ENCODE measurements at places on chromosomes 5 and 9.

GRCh38 chr9:79224672-79225433 is 346.9 kb upstream of the TLE4 start:
- no peak for DNase-seq

GRCh38 chr9:70554881-70555280 is 140.4 kb upstream of the KLF9 start:
- DNase-seq = peak; percentile 2

GRCh38 chr5:133081036-133081435 is 29.2 kb downstream of the HSPA4 start:
- no peak for DNase-seq

DNA sequence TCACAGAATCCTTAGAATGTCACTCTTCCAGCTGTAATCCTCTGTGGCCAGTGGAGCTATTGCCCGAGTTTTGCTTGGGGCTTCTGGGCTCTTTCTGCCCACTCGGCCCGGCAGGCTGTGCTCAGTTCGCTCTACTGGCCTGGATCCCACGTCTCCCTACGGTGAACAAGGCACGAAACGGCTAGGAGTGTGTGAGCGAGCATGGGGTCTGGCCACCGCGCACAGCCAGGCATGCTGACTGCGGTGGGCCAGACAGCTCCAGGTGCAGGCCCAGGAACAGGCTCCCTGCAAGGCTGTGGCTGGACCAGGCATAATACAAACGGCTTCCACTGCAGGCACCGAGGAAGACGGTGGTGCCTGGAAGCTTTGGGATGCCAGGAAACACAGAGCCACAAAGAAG is 2035.5 kb upstream of the ACO1 start:
- DNase-seq = no peak

GRCh38 chr5:158127536-158127935 is 268.6 kb upstream of the CLINT1 start:
- DNase-seq = no peak

DNA sequence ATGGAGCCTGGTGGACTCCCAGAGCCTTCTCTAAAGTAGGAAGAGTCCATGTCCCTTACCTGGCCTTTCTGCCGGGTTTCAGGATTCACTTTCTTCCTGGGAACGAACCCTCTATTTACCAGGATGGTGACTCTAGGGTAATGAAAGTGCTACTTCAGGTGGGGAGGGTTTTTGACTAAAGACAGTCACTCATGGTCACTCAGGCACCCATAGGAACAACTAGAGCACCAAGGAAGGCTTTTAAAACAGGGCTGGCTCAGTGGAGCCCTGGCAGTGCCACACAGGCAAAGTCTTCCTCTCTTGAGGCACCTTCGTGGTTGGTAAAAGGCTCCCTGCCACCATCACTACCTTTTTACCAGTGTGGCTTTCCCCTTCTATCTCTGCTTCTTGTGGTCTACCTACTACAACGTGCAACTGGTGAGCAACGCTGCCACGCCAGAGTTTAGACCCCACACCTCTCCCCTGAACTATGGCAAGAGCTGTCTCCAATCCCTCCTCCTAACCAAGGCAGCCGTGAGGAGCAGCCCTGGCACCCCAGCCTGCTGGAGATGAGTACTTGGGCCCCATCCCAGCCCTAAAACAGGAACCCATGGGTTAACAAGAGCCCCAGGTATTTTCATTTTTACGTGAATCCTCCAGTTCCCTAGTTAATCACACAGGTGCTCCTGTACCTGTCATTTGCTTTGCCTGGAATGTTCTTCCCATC is 3.5 kb downstream of the SURF1 start:
- DNase-seq = peak; percentile 40

DNA sequence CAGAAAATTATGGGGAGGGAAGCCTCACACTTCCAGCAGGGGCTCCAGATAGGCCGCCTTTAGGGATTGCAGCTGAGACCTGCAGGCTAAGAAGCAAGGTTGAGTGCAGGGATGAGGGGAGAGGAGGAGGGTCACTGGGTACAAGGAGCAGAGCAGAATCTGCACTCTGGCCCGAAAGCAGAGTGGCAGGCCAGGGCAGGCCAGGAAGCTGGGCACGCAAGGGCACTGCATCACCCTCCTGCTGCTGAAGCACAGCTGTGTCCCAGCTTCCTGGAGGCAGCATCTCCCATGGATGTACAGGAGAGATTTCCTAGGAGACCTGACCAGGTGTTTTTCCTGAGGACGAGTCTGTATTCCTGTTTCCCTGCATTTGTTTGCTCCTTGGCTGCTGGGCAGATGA is 92.1 kb downstream of the SYK start:
- DNase-seq = no peak

DNA sequence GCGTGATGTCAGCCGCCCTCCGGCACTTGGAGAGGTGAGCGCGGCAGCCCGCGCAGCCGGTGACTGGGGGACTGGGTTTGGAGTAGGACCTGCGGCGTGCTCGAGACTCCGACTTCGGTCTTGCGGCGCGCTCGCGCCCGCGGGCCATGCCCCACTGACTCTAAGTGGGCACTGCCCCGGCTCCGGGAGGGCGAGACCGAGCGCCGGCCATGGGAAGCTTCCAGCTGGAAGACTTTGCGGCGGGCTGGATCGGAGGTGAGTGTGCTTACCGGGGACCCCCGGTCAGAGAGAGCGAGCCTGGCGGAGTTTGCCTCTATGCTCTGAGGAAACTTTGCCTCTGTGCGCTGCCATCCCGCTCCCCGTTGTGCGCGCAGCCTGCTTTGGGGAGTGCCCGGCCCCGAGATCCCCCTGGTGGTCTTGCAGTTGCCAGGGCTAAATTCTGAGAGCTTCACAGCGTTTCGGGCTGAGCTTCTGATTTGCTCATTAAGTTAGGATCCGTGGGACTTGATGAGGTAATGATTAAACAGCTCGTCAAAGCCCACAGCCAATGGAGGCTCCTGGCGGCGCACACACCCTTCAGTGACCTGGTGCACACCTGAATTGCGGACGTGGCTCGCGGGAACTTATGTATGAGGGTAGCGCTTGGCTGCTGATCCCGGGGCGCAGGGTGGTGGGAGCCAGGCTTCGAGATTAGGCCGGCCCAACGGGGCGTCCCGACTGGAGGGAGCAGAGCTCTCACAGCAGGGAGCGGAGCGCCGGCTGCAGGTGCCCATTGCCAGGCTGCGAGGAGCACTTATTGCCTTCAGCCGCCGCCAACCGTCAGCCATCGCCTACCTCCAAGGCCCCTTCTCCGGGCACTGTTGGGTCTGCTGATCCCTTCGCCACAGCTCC is at the start of gene SLC25A48:
SLC25A48 (plus strand) TSS at position 25 of the 891 bp plus-strand sequence; CDS start at position 210, 185 bp downstream.
- no peak for DNase-seq

- no peak for DNase-seq
Measured at GRCh38 chr5:77636641-77637169, 1.8 kb downstream of the OTP start.

DNA sequence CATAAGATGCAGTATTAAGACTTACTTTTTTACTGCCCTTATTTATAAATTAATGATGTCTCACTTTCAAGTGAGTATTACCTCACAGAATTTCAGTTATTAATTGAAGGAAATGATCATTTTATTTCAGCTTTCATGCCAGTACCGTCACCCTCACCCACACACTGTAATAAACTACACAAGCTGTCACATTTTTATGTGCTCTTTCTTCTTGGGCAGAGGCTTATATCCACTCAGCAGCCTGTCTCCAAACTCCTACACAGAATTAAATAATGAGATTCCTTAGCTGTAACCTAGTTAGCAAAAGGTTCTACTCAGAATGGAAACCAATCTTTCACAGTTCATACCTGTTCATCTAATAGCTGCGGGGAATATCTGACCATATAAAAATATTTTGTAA is 1915.8 kb upstream of the CDH6 start:
- DNase-seq = no peak
